ENCODE measurements at places on chromosomes 3 and 15.

- DNase-seq, result no peak
These were observed 307.3 kb upstream of the CTDSPL start for GRCh38 chr3:37554364-37554763.

- no peak for DNase-seq
These were observed 60.6 kb upstream of the GOLGA8B start for GRCh38 chr15:34644061-34644460.

DNA sequence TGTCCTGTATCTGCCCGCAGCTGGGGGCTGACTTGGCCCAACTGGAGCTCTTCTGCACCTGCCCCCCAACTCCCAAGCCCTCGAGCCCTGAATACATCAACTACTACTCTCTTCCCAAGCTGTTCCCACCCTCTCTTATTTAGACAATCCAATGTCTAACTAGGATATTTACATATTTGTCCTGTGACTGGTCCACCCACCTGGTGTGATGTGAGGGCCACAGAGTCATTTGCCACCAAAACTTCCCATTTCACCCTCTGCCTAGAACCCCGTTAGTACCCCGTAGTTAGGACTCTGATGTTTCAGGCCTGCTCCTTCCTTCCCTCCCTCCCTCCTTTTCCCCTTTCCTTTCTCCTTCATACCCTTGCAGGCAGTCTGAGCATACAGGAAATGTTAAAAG, 6.4 kb downstream of the CPLX3 start:
- no peak for DNase-seq

DNA sequence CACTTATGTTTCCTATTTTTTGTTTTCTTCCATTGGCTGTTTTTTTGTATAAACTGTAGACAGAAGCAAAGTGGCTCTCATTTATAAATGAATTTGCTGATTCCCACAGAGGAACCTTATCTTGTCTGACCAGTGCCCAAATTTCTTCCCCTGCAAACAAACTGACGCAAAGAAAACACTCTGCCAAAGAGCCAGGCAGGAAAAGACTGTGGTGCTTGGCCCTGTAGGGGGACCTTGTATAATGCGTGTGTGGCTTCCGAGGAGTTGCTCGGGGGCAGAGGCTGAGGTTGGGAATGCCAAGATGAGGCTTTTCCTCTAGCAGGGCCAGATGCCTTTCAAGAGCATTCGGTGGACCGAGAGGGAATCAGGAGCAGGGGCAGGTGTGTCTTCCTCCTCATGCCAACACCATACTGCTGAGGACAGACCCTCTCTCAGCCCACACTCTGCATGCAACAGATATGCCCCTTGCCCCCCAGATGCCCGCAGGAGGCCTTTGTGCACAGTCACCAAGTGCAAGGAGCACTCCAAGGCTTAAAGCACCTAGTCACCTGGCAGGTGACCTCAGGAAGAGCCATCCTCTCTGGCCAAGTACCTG, 104.3 kb upstream of the ABHD17C start:
- no peak for DNase-seq

DNA sequence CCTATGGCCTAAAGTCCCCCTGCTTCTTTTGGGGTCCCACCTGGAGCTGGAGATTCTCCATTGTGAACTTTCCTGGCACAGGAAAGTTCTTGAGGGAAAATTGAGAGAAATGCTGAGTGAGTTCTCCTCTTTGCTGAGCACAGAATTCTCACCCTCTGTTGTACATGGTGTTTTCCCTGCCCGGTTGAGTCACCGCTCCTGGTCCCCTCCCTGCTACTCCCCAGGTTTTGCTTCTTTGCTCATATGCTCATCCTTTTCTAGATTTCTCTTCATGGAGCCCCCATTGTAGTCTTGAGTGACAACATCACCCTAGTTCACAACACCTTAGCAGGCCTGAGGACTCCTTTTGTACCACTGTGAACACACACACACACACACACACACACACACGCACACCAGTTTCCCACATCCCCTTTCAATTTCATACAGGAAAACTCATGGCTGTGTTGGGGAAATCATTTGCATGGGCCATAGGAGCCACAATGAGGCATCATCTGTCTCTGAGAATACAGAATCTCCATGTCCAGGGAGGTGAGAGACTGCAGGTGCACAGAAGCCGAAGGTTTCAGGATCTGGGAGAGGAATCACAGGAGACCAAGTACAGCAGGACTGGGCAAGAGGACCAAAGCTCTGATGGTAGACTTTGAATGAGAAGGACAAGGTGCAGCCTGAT, 585.3 kb downstream of the GOLGA6L6 start:
- DNase-seq, result no peak

DNA sequence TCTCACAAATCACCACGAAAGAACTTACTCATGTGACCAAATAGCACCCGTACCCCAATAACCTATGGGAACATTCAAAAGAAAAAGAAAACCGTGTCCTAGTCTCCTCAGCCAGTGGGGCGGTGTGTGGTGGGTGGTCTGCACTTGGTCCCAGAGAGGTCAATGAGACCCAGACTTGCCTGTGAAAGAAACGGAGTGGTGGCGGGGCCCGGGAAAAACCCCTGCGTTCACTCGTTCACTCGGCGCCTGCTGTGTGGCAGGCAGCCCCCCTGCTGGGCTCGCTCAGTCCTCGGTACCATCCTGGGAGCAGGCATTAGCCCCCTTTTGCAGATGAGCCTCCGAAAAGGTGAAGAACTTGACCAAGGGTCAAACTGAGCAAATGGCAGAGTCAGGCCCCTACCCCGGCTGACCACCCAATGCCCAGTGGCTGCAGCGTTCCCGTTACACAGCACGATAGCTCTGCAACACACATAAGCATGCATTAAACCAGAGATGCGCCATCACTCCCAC, 36.0 kb downstream of the ZDHHC19 start:
- no peak for DNase-seq

DNA sequence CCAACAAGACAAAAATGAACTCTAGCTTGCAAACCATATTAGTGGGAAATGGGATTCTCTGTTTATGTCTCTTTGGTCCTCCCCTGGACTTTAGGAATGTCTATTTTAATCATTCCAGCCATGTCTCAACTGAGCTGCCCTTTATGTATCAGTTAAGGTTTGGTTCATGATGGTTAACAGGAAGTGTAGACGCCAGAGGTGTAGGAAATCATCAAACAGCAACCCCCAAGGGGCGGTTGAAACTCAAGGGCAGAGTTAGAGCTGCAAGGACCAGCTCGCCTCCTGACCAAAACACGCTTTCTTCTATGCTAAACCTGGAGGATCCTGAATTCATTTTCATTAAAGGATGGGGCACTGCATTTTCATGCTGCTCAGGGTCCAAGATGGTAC, 53.7 kb upstream of the HEG1 start:
- no peak for DNase-seq

DNA sequence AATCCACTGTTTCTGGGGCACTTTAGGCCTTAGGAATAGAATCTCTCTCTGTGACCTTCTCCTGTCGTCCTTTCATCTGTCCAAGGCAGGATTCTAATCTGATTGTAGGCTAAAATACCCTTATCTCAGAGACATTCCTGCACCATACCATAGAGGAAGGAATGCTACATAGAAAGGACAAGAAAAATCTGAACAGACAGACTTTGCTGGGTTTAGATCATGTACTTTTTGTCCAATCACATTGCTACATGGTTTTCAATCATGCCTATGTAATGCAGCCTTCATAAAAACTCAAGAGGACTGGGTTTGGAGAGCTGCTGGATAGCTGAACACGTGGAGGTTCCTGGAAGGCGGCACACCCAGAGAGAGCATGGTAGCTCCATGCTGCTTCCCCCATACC, 378.5 kb upstream of the SEMA6D start:
- DNase-seq, result no peak

- no peak for DNase-seq
These were observed 112.2 kb downstream of the OXNAD1 start for GRCh38 chr3:16377196-16377595.

- DNase-seq, result no peak
These were observed 30.4 kb downstream of the OXNAD1 start for GRCh38 chr3:16295298-16295890.

DNA sequence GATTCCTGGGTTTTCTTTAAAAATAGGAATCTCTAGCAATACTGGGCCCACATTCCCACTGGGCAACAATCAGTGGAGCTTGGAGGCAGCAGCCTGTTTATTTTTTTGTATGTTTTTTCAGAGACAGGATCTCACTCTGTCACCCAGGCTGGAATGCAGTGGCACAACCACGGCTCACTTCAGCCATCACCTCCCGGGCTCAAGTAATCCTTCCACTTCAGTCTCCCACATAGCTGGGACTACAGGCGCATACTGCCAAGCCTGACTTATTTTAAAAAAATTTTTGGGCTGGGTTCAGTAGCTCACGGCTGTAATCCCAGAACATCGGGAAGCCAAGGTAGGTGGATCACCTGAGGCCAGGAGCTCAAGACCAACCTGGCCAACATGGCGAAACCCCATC, 29.1 kb upstream of the GNB5 start:
- DNase-seq, result no peak

GRCh38 chr3:118472586-118472985, 562.1 kb downstream of the IGSF11 start:
- no peak for DNase-seq

- DNase-seq, result no peak
These were observed 128.6 kb downstream of the DUT start for GRCh38 chr15:48459571-48460442.

- DNase-seq, result no peak
These were observed 162.5 kb downstream of the GAP43 start for GRCh38 chr3:115785782-115786181.

- no peak for DNase-seq
These were observed 5.7 kb upstream of the GNB5 start for GRCh38 chr15:52196891-52197290.

GRCh38 chr3:171967932-171968678, 71.3 kb upstream of the FNDC3B start:
- no peak for DNase-seq

DNA sequence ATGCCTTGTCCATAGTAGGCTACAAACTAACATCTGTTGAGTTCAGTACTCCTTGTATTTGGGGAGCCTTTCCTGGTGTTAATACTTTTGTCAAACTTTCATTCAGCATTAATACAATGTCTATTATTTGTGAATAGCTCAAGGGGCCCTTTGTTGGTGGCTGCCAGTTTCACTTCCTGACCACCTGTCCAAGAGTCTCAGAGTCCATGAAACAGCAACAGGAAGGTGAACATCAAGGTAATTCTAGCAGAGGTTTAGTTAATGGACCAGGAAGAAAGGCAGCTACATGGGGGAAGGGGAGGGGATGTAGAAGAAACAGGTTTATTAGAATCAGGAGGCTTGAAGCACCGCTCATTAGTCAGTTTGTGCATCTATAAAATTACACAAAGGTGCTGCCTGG, 386.9 kb downstream of the PDCD6IP start:
- DNase-seq, result no peak

GRCh38 chr15:75172284-75172820, 29.3 kb upstream of the C15orf39 start:
- no peak for DNase-seq

DNA sequence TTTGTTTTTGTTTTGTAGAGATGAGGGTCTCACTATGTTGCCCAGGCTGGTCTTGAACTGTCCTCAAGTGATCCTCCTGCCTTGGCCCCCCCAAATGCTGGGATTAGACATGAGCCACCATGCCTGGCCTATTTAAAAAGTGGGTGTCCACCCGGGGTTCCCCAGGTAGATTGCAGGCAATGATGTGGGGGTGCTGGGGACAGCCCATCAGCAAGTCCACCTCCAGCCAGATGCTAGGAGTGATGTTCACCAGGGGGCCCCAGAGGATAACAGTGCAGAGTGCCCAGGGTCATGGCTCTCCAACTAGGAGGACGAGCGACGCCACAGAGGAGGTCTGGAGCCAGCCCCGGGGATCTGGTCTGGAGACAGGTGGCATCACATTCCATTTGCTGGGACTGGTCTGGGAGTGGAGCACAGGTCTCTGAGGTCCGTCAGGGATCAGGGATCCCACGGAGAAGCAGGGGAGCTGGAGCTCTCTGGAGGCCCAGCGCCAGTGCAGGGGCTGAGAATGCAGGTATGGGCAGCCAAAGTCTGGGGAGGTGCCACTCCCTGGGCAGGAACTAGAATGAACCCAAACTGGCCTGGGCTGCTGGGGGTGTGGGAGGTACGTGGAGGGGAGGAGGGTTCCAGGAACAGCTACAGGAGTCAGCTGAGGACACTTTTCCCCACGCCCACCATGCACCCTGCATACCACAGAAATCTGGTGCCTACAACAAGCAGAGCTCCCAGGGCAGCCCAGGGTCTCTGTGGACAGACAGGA, 51.2 kb upstream of the PCSK6 start:
- DNase-seq, result no peak

DNA sequence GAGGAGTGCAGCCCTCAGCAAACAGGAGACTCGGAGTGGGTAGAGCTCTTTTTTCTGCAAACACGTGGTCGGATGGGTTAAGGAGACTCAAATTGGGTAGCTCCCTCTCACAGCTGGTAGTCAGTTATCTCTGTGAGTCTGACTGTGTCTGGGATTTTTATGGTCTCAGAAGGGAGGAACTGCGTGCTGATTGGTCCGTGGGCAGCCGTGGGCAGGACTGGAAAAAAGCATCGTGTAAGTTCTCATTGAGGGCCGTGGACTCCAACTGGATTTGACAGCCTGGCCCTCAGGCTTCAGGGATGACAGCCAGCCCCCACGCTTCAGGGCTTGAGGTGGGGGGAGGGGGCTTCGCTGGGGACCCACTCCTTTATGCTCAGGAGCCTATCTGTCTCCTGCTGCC, 463.9 kb downstream of the EPHA3 start:
- DNase-seq, result no peak

DNA sequence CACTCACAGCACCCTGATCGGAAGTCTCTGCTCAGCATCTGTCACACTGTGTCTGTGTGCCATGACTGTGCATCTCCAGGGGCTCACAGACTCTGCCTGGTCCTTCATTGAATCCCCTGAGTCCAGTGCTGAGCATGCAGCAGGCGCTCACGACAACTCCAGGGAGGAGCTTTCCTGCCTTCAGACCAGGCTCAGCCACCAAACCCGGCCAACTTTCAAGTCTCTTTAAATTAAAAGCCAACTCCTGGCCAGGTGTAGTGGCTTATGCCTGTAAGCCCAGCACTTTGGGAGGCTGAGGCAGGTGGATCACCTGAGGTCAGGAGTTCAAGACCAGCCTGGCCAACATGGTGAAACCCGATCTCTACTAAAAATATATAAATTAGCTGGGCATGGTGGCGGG, 24.2 kb downstream of the GRAMD2A start:
- DNase-seq, result no peak

- no peak for DNase-seq
These were observed 11.2 kb upstream of the ATP13A3 start for GRCh38 chr3:194497799-194498575.

- no peak for DNase-seq
These were observed 480.4 kb upstream of the AGTR1 start for GRCh38 chr3:148217317-148217716.

GRCh38 chr15:61584410-61584809, 355.3 kb upstream of the RORA start:
- no peak for DNase-seq

GRCh38 chr15:69988541-69989225, 109.0 kb downstream of the TLE3 start:
- DNase-seq, result no peak

DNA sequence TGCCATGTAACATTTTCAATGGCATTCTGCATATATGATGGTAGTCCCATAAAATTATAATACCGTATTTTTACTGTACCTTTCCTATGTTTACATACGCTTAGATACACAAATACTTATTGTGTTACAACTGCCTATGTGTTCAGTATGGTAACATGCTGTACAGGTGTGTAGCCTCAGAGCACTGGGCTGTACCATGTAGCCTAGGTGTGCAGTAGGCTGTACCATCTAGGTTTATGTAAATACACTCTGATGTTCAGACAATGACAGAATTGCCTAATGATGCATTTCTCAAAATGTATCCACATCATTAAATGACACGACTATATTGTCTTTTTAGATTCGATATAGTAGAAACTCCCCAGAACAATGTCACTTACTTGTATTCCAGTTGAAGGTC, 22.7 kb downstream of the CD80 start:
- no peak for DNase-seq

Measured in NCI-H1092 (cell line).